ENCODE measurements at places on chromosomes 2 and 18. TPM values are rescaled to one million over a fixed set of nuclear protein-coding genes. Genes with fewer than 3 reads are reported as not detected.

The ELOA2 gene
- total RNA-seq: not detected

The MATN3 gene
- total RNA-seq: 12.5 TPM

The POMC gene
- not detected for total RNA-seq

The ASB18 gene
- total RNA-seq: not detected

The EVA1A gene
- 12.6 TPM for total RNA-seq

The CHN1 gene
- 18.6 TPM for total RNA-seq

The OSBPL6 gene
- 9.0 TPM for total RNA-seq

The SNED1 gene
- 0.43 TPM for total RNA-seq

The CD28 gene
- not detected for total RNA-seq

The ST8SIA3 gene
- not detected for total RNA-seq

The DPYSL5 gene
- 3.8 TPM for total RNA-seq

The ARMC9 gene
- 14.7 TPM for total RNA-seq

The GPBAR1 gene
- 0.15 TPM for total RNA-seq

The HOXD12 gene
- not detected for total RNA-seq

The MFSD2B gene
- 0.15 TPM for total RNA-seq

The SNORC gene
- total RNA-seq: 8.3 TPM

The ADAM23 gene
- 10.0 TPM for total RNA-seq

The SCYGR7 gene
- total RNA-seq: not detected

The FMNL2 gene
- 37.7 TPM for total RNA-seq

The TUBB8B gene
- total RNA-seq: not detected

The COL6A3 gene
- 0.09 TPM for total RNA-seq

The PARD6G gene
- total RNA-seq: 1.8 TPM

The SERPINB12 gene
- not detected for total RNA-seq

The GRB14 gene
- 3.1 TPM for total RNA-seq

The SERTAD2 gene
- total RNA-seq: 13.4 TPM

The RGPD4 gene
- total RNA-seq: not detected

The PSMD14 gene
- 105 TPM for total RNA-seq

The DSG3 gene
- not detected for total RNA-seq

The UGT1A7 gene
- 6.0 TPM for total RNA-seq

The SF3B6 gene
- 170 TPM for total RNA-seq

The CNRIP1 gene
- total RNA-seq: 2.9 TPM

The CDH19 gene
- total RNA-seq: 2.1 TPM

The RNPEPL1 gene
- 63.0 TPM for total RNA-seq

The CCDC148 gene
- 0.51 TPM for total RNA-seq

The TPO gene
- total RNA-seq: not detected

Data from A549 treated with DMSO at 1 μM for 4 hours (cell line).